ENCODE measurements at places on chromosomes 13 and 19. TPM values are rescaled to one million over a fixed set of nuclear protein-coding genes. Genes with fewer than 3 reads are reported as not detected.

PLK5 gene
- total RNA-seq: not detected

GAS6 gene
- 0.81 TPM for total RNA-seq

SMIM17 gene
- 0.27 TPM for total RNA-seq

DBP gene
- 9.4 TPM for total RNA-seq

CCDC106 gene
- total RNA-seq: 8.3 TPM

TMC4 gene
- under 0.01 TPM for total RNA-seq

RNF225 gene
- total RNA-seq: 0.81 TPM

ZNF529 gene
- total RNA-seq: 13.7 TPM

CATSPERD gene
- not detected for total RNA-seq

ARGLU1 gene
- total RNA-seq: 64.6 TPM

CFAP97D2 gene
- total RNA-seq: not detected

CD320 gene
- 13.7 TPM for total RNA-seq

CCL25 gene
- total RNA-seq: 0.27 TPM

SELENOV gene
- not detected for total RNA-seq

FFAR3 gene
- total RNA-seq: 0.54 TPM

C2CD4C gene
- not detected for total RNA-seq

EDNRB gene
- 0.27 TPM for total RNA-seq

LEUTX gene
- total RNA-seq: not detected

IFI30 gene
- total RNA-seq: 25.0 TPM

USE1 gene
- 50.4 TPM for total RNA-seq

CBLC gene
- total RNA-seq: 0.54 TPM

SKA3 gene
- 4.8 TPM for total RNA-seq
